ENCODE measurements at places on chromosomes 13 and 19.

- DNase-seq: no peak
Observed at GRCh38 chr19:35051796-35052195, 10.3 kb downstream of the HPN start.

DNA sequence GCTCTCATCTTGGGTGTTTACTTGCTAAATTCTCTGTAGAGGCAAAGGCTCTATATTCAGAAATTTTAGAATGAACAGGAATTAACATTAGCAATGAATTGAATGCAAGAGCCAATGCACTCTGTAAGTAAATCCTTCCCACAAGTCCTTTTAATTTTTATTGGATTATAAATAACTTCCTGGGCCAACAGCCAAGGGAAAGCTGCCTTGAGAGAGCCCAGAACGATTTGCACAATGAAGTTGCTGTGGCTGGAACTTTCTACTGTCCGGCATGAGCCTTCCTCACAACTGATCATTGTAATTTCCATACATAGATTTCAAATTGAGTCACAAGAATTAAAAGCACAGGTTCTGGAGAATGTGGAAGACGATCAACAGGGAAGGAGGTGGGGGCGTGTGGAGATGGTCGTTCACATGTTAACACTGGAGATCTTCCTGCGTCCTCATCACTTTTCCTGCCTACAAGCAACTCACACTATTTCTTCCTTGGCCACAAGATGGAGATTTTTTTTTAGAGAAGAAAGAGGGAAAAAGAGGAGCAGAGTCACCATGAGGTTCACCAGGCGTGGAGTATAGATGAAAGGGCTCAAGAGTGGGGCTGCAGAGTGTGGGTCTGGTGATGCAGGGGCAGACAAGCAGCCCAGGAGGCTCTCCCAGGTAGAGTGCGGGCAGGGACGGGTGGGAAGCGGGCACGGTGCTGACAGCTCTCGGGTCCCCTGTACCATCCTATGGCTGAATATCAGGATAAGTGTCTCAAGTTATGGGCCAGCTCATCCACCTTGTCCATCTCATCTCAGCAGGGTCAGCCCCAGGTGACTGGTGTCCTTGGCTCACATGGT lies 110.7 kb downstream of the SOX1 start:
- DNase-seq: no peak

GRCh38 chr19:19145684-19146608 lies 7.7 kb upstream of the TMEM161A start:
- peak; percentile 77 for DNase-seq

- no peak for DNase-seq
Observed at GRCh38 chr13:58906329-58907007, 1257.3 kb downstream of the DIAPH3 start.

DNA sequence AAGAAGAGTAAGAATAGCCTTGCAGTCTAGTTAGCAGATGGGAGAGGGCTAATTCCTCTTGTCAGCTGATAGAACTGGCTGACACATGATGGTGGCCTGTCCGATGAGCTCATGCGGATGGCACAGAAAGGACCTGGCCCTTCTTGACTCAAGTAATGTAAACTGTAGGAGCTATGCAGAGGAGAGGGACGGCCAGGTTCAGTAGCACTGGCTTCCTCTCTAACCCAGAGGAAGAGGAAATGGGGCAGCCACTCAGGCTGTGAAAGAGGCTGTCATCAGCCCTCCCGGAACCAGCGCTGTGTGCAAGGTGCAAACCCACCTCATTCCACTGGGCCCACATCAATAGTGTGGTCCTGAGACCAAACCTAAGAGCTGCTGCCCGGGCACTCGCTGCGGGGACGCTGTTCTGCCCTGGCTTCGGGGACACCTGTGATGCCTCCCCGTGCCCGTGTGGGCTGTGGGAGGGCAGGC lies 30.8 kb upstream of the USE1 start:
- DNase-seq: no peak

GRCh38 chr13:80877209-80877943 lies 536.5 kb upstream of the SPRY2 start:
- DNase-seq: no peak

GRCh38 chr13:27336014-27336673 lies 65.5 kb downstream of the RASL11A start:
- no peak for DNase-seq

- DNase-seq: no peak
Observed at GRCh38 chr13:74025369-74025768, 108.8 kb downstream of the KLF12 start.

DNA sequence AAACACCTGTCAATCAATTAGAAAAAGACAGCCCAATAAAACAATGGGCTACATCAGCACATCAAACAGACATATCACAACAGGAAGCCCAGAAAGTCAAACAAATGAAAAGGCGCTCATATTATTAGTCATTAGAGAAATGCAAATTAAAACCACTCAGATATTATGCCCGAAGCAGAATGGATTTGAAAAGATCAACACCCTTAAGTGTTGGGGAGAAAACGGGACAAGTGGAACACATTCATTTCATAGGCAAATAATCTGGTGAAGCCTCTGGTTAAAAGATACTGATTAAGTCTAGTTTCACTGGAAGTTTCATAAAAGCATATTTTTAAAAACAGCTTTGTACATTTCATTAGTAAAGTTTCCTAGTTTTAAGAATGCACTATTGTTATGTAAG lies 17.4 kb downstream of the NLRP9 start:
- no peak for DNase-seq

DNA sequence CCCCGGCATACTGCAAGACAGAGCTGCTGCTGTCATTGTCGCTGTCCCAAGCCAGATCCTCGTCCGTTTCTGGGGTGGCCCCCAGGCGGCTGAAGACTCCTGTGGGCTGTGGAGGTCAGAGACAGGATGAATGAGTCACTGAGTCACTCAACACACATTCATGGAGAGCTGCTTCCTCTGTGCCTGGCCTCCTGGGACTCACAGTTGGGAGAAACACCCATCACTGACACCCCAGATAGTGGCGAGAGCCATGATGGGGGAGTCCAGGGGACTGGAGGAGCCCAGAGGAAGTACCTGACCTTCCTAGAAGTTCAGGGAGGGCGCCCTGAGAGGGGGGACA lies 26.0 kb downstream of the C19orf47 start:
- DNase-seq: no peak

DNA sequence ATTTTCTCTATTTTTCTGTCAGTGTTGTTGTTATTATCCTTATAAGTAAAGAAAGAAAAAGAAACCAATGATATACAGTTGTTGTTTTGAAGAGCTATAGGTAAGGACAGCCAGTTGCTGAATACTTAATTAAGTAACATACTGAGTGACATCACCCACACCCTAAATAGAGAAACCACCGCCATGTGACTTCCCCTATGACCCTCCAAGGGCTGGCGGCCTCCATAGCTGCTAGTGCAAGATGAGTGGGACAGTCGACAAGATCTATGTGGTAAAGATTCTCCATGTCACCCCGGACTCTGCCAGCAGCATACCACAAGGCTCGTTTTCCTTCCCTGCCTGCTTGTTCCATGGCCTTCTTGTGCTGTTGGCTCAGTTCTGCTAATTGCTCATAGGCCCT lies 221.1 kb downstream of the DNAJC15 start:
- DNase-seq: no peak

DNA sequence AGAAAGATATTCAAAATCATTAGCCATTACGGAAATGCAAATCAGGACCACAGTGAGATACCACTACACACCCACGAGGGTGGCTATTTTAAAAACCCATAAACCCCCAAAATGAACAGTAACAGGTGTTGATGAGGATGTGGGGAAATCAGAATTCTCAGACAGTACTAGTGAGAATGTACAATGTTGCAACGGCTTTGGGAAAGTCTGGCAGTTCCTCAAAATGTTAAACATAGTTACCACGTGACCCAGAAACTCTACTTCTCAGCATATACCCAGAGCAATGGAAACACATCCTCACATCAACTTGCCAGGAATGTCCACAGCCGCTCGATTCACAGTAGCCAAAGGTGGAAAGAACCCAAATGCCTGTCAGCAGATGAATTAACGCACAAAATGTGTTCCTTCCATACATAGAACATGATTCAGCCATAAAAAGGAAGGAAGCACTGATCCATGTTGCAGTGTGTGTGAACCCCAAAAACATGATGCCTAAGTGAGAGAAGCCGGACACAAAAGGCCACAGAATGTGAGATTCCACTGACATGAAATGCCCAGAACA lies 7.0 kb downstream of the PLVAP start:
- DNase-seq: no peak

GRCh38 chr19:4014541-4015491 lies 7.3 kb downstream of the PIAS4 start:
- peak; percentile 21 for DNase-seq

- DNase-seq: no peak
Observed at GRCh38 chr19:14511229-14511593, 7.0 kb downstream of the DNAJB1 start.

DNA sequence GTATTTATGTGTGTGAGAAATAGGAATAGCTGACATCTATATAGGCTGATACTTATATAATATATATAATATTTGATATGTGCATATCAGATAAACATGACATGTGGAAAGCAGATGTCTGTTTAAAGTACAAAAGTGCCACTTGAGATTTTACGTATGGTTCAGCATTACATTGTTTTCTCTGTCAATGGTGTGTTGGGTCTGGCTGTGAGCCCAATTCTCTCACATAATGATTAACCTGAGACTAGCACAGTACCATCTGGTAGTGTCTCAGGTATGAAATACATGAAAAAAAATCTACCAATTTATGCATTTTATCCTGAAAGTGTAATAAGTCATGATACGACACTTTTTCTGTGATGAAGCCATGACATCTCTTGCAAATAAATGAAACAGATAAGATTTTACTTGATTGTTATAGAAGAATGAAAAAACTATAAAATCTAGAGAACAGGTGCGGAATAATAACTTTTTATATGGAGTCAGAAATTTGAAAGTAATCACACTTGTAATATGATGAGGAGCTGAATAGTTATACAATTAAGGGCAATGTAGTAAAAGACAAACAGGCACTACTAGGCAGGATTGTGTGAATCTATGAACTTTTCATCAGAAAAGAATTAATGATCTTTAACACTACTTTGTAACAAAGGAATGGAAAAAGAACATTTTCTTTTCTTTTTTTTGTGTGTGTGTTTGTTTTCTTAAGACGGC lies 1405.0 kb downstream of the OLFM4 start:
- DNase-seq: no peak

GRCh38 chr13:110942248-110942981 lies 27.5 kb upstream of the ANKRD10 start:
- no peak for DNase-seq

GRCh38 chr13:33106656-33107360 lies 90.6 kb downstream of the KL start:
- DNase-seq: no peak

DNA sequence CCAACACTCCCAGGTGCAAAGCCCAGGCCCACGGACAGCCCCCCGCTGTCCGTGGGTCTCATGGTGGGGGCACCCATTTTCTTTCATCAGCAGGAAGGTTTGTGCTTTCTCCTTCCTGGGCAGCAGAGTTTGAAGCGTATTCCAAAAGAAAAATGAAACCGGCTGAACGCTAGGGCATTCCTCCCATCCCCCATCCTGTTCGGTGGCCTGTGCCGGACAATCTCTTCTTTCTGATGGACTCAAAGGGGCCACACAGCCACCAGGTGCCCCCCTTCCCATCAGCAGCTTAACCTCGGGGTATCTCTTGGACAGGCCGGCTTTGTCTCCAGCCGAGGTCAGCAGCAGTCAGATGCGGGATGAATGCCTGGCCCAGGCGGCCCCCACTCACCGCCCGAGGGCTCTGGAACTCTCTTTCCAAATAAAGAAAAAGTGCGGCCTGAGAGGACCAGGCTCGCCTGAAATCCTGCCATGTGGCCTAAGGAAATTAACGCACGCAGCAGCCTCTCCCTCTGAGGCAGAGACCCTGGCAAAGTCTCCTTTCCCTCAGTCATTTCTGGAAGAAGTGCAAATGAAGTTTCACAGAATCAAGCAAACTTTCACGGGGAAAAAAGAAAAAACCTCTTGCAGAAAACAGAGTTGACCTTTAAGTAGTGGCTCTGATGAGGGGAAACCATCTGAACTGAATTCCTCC lies 67.8 kb downstream of the RASA3 start:
- no peak for DNase-seq

DNA sequence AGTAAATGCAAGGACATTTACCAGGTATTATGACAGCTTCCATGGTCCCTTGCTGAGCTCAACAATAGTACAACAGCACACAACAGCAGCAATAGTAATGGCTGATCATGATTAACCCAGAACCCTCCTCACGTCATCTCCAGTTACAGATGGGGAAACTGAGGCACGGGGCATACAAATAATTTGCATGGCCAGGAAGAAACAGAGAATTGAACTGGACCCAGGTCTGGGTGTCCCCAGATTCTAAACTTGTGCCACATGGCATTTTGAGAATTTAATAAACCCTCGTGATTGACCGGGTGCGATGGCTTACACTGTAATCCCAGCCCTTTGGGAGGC lies 7.2 kb downstream of the MAST3 start:
- no peak for DNase-seq

DNA sequence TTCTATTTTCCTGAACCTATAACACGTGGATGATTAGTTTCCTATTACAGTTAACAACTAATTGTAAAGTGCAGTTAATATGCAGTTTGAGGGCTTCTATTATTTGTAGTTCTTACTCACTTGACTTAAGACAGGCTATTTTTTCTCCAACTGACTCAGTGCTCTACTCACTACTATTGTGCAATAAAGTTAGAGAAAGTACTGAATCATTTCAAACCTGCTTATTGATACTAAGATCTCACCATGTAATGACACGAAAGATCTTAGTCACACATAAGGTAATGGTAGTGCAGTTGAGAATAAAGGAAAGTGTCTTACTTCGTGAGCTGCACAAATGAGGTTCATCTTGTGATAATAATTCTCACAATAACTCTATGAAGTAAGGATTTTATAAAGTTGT lies 22.8 kb upstream of the ITM2B start:
- no peak for DNase-seq

GRCh38 chr13:96809366-96810096 lies 184.7 kb downstream of the OXGR1 start:
- DNase-seq: no peak

- DNase-seq: no peak
Observed at GRCh38 chr19:11203194-11204075, 6.1 kb upstream of the KANK2 start.

GRCh38 chr13:28002886-28003698 lies 14.6 kb upstream of the URAD start:
- no peak for DNase-seq

GRCh38 chr13:111354789-111355188 lies 34.3 kb downstream of the TEX29 start:
- no peak for DNase-seq

- DNase-seq: no peak
Observed at GRCh38 chr19:17105556-17105955, 30.0 kb downstream of the MYO9B start.

GRCh38 chr13:86563308-86563707 lies 764.1 kb upstream of the SLITRK6 start:
- no peak for DNase-seq

DNA sequence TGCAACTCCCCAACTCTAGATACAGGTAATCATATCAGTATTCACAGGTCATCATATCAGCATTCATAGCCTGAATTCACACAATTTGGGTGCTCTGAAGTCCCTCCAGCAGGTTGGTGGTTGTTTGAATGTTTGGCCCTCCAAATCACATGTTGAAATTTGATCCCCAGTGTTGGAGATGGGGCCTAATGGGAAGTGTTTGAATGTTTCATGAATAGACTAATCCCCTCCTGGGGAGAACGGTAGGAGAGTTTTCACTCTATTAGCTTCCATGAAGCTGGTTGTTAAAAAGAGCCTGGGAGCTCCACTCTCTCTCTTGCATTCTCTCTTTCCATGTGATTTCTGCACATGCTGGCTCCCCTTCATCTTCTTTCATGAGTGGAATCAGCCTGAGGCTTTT lies 288.6 kb upstream of the PCDH9 start:
- no peak for DNase-seq
